NCI-H2081 (cell line): ENCODE measurements at places on chromosomes 1 and 21.
A peak's percentile ranks its signal among the peaks of the same experiment; 100 is the strongest.

GRCh38 chr1:182110635-182111034 lies 49.1 kb upstream of the ZNF648 start:
- no peak for DNase-seq

DNA sequence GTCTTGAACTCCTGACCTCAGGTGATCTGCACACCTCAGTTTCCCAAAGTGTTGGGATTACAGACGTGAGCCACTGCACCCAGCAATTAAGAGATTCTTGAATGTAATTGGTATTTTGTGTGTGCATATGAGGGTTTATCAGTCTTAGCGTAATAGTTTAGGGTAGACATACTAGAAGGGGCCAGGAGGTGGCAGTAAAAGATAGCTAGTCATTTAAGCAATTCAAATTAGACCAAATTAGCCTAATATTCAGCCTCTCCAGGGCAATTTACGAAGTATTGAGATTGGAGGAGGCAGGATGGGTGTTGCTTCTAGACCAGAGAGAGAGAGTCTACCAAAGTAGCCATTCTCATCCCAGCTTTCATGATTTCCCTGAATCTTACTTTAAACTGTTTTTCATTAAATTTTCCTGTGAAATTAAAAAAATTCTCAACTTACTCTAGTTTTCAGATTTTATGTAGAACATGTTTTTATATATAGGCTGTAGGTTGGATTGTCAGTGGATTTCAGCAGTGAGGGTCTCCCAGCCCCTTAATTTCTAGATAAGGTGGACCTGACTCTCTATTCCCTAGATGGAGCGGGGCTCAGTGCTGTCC lies 119.7 kb downstream of the HHAT start:
- peak; percentile 41 for DNase-seq

DNA sequence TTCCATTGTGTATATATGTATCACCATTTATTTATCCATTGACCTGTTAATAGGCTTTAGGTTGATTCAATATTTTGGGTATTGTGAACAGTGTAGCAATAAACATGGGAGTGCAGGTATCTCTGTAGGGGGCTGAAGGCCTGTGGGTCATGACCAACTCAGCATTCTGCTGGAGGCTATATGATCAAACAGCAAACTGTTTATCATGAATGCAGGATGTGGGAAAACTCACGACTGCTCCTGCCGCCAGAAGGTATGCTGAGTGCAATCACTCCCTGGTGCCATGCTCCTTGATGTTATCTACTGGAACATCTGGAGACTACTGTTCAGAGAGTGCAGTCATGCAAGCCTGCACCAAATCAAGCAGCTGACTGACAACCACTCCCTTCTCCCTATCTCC lies 275.2 kb downstream of the COL11A1 start:
- no peak for DNase-seq

- no peak for DNase-seq
Measured at GRCh38 chr1:38085666-38086330, 39.2 kb upstream of the POU3F1 start.

GRCh38 chr1:45205910-45206721 lies at the start of gene ZSWIM5:
Gene ZSWIM5 (minus strand): TSS chr1:45206605. CDS start chr1:45206350, 255 bp downstream.
- peak; percentile 77 for DNase-seq

GRCh38 chr1:106699433-106699832 lies 357.0 kb upstream of the PRMT6 start:
- no peak for DNase-seq

- DNase-seq: no peak
Measured at GRCh38 chr1:239912471-239912870, 179.2 kb upstream of the FMN2 start.

- no peak for DNase-seq
Measured at GRCh38 chr1:4404854-4405590, 249.4 kb upstream of the AJAP1 start.

- DNase-seq: no peak
Measured at GRCh38 chr1:184020855-184021254, 16.7 kb downstream of the COLGALT2 start.

GRCh38 chr21:14744368-14744767 lies 198.3 kb upstream of the SAMSN1 start:
- DNase-seq: no peak

DNA sequence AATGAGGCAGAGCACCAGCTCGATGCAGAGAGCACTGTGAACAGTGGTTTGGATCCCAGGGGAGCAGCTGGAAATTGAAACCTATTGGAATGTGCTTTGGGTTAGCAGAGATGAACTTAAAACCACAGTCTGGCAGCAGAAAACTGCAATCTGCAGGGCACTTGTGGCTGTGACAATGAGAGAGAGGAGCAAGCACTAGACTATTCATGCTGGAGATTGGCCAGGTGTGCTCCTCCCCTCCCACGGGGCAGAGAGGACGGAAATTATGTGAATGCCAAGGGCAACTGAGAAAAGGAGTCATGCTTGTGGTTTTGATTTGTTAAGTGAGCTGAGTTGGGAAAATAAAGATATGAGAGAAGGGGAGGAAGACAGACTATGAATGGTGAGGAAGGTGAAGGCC lies 38.1 kb downstream of the HSD3B2 start:
- no peak for DNase-seq

- DNase-seq: no peak
Measured at GRCh38 chr1:159786465-159786864, 5.7 kb downstream of the DUSP23 start.

GRCh38 chr1:23354245-23354644 lies 10.2 kb upstream of the HNRNPR start:
- no peak for DNase-seq

GRCh38 chr1:215132156-215132555 lies 49.6 kb downstream of the KCNK2 start:
- DNase-seq: no peak

DNA sequence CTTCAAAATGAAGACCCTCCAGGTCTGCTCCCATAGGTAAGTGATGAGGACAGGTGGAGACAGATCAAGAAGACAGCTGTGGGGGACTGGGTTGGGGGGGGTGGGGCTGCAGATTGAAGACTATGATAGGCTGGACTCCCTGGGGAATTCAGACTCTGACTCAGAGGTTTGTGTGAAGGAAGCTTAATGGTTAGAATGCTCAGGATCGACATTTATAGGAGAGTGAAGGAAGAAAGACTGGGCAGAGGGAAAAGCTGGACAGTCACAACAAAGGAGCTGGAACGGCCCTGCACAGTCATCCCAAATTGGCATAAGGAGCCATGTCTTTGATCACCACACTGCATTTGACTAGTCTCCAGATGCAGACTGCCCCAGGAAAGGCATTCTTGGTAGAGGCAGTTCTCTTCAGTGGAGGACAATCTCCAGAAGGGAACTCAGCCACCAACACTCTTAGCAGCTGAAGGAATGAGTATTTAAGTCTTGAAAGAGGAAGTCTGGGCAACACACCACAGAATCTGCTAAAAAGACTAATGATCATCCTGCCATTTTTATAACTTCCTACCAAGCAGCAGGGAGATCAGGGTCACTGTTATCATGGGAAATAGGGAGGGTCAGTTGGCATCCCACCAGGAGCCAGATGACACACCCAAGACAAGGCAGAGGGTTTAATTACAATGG lies 120.0 kb upstream of the ZC3H11B start:
- DNase-seq: no peak

- DNase-seq: no peak
Measured at GRCh38 chr1:191368891-191369654, 789.2 kb upstream of the RGS18 start.

DNA sequence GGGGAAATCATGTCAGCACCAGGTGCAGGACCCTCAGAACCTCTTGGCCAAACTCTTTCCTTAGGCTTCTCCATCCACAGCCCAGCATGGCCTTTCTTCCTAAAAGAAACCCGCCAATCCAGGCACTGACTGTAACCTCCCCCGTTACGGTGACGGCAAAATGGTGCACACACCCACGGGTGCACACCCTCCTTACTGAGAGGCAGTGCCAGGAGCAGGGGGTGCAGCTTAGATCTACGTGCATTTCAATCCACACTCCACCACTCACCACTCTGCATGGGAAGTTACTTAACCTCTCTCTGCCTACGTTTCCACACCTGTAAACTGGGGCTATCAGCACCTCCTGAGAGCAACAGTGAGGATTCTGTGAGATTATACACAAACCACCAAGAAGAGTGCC lies 31.0 kb downstream of the SUSD4 start:
- no peak for DNase-seq

- DNase-seq: no peak
Measured at GRCh38 chr1:109845658-109846057, 65.0 kb upstream of the CSF1 start.

GRCh38 chr1:161033751-161034150 lies 5.0 kb downstream of the TSTD1 start:
- no peak for DNase-seq

GRCh38 chr1:203609979-203610493 lies 16.6 kb upstream of the ATP2B4 start:
- DNase-seq: no peak

GRCh38 chr21:42746240-42746592 lies 92.8 kb downstream of the PDE9A start:
- DNase-seq: no peak

GRCh38 chr1:229323201-229323600 lies 19.6 kb downstream of the CCSAP start:
- DNase-seq: no peak

DNA sequence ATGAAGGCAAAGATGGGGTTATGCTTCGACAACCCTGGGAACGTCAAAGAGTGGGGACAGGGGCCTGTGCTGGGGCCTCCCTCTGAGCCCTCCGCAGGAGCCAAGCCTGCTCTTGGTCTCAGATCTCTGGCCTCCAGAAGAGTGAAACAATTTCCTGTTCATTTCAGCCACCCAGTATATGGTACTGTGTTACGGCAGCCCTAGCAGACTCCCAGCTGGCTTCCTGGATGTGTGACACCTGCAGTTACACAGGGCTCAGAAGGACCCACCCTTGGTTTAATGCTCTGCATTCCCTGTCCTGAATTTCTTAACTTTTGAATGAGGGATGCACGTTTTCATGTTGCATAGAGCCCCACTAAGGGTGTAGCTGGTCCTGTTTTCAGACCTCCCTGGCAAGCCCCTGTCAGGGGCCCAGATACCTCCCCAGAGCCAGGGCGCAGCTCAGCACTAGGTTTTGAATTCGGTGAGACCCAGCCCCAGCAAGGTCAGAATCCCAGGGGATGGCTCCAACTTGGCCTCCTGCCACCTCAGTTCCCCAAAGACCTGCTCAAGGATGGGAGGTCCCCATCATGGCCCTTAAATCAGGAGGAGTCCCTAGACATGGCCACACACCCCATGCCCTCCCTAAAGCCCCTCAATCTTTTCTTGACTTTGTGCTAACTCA lies 79.0 kb upstream of the IFFO2 start:
- DNase-seq: no peak

DNA sequence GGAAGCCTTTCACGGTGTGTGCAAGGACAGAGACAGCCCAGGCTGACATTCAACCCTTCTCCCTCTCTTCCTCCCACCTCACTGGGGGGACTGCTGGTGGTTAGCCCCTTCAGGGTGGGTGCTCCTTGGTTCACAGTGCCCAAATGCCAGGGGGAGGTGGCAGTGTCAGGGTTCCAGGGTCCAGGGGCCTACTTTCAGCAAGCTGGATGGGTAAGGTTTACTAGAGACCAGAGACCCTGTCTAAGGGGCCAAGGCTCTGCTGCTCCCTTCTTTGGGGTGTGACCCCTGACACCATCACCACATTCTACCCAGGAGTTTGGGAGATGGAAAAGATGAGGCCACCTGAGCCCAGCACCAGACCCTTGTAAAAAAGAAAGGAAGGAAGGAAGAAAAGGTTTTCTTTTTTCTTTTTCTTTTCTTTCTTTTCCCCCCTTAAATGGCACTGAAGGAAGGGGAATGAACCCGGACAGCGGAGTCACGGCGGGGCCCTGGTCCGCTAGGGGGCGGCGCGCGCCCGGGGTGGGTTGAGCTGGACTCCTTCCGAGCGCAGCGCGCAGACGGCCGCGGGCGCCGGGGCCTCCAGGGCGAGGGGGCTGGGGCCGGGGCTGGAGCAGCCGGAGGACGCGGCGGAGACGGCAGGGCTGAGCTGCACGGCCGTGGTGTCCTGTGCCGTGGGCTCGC lies 18.8 kb downstream of the KNCN start:
- DNase-seq: peak; percentile 58

DNA sequence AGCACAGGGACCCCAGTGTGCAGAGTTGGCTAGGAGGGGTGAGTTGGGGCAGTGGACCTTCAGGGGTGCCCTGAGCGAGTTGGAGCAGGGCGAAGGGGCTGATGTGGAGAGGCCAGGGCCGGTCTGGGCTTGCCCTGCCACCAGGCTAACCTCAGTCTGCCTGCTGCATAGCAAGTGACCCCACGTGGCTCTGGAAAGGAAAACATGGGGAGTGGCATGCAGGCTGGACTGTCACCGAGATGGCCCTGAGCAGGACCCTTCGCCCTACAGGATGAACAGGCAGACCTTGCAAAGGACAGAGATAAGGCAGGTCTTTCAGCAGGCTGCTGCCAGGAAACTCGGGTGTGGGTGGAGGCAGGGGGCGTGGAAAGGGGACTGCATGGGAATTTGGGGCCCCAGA lies 51.5 kb downstream of the FOXO6 start:
- no peak for DNase-seq
